ENCODE measurements at places on chromosomes 1 and 21. TPM values are rescaled to one million over a fixed set of nuclear protein-coding genes. Genes with fewer than 3 reads are reported as not detected.

CDC42 gene
- total RNA-seq, result 371 TPM

NENF gene
- total RNA-seq, result 23.3 TPM

FNDC5 gene
- total RNA-seq, result not detected

MPL gene
- 0.94 TPM for total RNA-seq

DONSON gene
- total RNA-seq, result 10.0 TPM

DNA sequence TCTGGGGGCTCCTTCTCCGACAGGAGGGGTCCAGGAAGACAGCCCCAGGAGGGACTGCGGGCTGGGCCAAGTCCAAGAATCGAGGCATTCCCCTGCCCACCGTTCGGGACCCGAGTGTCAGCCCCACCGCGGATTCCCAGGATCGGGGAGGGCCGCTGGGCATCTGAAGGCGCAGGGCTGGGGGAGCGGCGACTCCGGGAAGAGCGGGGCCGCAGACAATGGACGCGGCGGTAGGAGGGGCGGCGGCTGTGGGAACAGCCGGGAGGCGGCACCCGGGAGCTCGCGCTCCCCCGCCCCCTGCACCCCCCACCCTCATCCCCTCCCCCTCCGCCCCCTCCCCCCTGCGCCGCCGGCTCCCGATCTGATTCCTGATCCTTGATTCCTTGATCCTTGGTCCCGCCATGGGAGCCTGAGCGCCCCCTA, at the start of gene VANGL2:
TSS of gene VANGL2 (plus strand) at position 342 of the 423 bp plus-strand sequence. CDS start 15,274 bp downstream, outside the sequence.
- no peak for DNase-seq

- DNase-seq, result no peak
Observed at GRCh38 chr1:154735061-154735803, 127.2 kb upstream of the ADAR start.

DNA sequence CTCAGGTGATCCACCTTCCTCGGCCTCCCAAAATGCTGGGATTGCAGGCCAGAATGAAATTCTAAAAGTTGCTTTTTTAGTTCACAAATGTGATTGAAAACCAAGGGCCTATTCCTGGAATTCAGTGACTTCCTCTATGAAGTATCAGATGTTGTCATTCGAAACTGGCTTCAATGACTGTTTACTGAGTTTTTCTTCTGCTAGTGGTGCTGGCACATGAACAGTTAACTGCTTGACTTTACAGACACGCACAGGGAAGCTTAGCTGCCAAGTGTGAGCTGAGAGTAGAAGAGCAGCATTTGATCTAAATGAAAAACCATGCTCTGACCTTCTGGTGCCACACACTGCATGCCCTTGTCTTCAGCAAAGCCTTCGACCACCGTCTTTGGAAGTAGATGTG, 32.8 kb upstream of the AJAP1 start:
- DNase-seq, result no peak

DNA sequence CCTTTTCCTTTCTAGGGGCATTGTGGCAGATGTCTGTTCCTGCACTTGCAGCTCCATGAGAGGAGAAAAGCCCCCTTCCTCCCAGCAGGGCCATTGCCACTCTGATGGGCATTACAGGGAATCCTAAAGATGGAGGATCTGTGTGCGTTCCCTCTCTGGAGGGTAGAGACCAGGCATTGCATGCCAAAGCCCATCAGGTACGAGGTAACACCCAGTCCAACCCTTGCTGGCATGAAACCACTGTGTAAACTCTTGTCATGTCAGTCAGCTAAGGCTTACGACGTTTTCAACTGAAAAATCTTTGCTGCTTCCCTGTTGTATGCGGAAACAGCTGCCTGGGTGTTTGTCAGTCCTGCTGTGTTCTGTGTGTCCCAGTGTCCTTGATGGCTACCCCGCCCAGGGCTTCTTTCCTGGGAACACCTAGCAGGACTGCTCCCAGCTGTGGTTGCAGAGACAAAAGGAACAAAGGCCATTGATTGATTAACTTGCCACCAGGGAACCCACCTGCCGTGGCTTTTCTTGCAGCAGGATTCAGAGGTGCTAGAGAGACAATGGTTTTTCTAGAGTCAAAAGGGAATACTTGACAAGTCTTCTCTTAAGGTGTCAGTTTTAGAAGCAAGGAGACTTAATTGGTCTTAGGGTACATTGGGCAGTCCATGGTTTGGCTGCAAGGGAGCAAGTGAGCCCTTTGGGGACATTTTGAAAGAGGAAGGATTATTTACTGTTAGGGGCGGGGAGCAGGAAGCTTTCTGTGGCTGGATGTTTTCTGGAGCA, 24.6 kb downstream of the B3GALT5 start:
- no peak for DNase-seq

GRCh38 chr1:205711105-205712048, 31.1 kb upstream of the SLC45A3 start:
- peak; percentile 16 for DNase-seq

- DNase-seq, result no peak
Observed at GRCh38 chr1:6365047-6365446, 28.5 kb downstream of the ACOT7 start.

GRCh38 chr1:226581650-226582330, 33.2 kb downstream of the STUM start:
- DNase-seq, result no peak

DNA sequence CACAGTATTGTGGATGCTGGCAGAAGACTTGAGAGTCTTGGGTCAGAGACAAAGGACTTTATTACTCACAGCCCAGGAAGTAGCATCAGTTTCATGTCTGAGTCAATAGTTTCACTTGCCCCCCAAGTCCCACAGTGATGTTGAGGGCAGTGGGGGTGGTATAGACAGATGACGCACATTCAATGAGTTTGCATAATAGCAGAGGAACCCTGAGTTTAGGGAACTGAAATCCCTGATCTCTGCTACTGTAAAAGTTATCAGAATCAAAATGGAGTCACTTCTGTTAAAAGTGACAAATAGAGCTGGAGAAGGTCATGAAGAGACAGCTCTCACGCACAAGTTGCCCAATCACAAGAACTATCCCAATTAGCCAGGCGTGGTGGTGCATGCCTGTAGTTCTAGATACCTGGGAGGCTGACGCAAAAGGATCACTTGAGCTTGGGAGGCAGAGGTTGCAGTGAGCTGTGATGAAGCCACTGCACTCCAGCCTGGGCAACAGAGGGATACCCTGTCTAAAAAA, 11.5 kb upstream of the HCRTR1 start:
- no peak for DNase-seq

Data from T-helper 17 cell (primary cell).